ENCODE measurements at places on chromosomes 2 and 18.

DNA sequence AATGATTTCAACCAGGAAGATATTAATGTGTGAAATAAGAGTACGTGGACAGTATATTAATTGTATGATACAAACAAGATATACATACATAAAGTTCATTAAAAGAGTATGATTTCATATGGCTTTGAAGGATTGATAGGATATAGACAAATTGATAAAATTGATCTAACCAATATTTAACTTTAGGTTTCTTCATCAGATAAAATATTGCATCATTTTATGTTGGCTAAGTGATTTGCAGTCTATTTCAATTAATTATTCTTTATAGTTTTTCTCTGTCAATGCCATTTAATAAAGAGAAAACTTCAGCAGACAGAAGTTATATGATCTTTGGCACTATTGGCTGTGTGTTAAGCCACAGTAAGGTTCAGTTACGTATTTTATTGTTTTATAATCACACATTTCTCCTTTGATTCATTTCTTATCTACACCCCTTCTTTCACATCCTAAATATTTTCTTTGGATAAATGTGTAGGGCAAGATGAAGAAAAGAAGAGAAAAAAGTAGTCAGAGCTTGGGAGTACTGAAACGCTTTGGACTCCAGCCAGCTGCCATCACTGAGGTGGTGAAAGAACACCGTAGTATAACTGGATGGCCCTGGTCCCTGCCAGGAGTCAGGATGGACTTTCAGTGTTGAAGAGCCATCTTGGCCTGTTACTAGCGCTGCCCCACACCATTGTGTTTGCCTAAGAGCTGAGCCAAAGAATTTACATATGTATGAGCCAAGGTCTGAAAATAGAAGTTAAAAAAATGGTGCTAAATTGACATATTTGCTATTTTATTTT is 9.8 kb upstream of the CPS1 start:
- no peaks in the 10 kb centered on the region for H3K27me3 ChIP-seq
- no peaks in the 10 kb centered on the region for H3K4me1 ChIP-seq
- no peaks in the 10 kb centered on the region for H3K36me3 ChIP-seq
- no peak overlapping the region for H3K27ac ChIP-seq

- H3K4me3 ChIP-seq = no peak overlapping the region
- H3K27ac ChIP-seq = no peak overlapping the region
- no peaks in the 10 kb centered on the region for H3K4me1 ChIP-seq
- no peak for DNase-seq
- H3K27me3 ChIP-seq = no peaks in the 10 kb centered on the region
Measured at GRCh38 chr2:186159101-186159500, 327.0 kb upstream of the ZC3H15 start.

- H3K4me1 ChIP-seq = peaks cover 76% of the 10 kb centered on the region
- peaks cover 13% of the 10 kb centered on the region for H3K36me3 ChIP-seq
- no peaks in the 10 kb centered on the region for H3K27me3 ChIP-seq
- peak overlapping the region; percentile 99 for H3K4me3 ChIP-seq
- peak; percentile 90 for DNase-seq
Measured at GRCh38 chr2:239267288-239267951, 133.4 kb downstream of the HDAC4 start.

GRCh38 chr18:5253910-5254309 is 41.6 kb downstream of the ZBTB14 start:
- H3K4me1 ChIP-seq = no peaks in the 10 kb centered on the region
- no peak for DNase-seq
- H3K27ac ChIP-seq = peak overlapping the region; percentile 20
- H3K36me3 ChIP-seq = peaks cover 2% of the 10 kb centered on the region
